Esophagus squamous epithelium (tissue), 5 donors: ENCODE measurements at places on chromosomes 16 and 17. TPM values are rescaled to one million over a fixed set of nuclear protein-coding genes. Genes with fewer than 3 reads are reported as not detected.

The TP53TG3B gene
- not detected for total RNA-seq

The CES5A gene
- total RNA-seq = not detected

The PDPK1 gene
- total RNA-seq = 28.2 TPM

GRCh38 chr17:70217571-70217970 is 48.2 kb downstream of the KCNJ2 start:
- no peak for DNase-seq

GRCh38 chr17:64608571-64608981 is 53.5 kb downstream of the SMURF2 start:
- no peak for DNase-seq

- no peak for DNase-seq
Observed at GRCh38 chr17:2563061-2563460, 30.4 kb upstream of the PAFAH1B1 start.

DNA sequence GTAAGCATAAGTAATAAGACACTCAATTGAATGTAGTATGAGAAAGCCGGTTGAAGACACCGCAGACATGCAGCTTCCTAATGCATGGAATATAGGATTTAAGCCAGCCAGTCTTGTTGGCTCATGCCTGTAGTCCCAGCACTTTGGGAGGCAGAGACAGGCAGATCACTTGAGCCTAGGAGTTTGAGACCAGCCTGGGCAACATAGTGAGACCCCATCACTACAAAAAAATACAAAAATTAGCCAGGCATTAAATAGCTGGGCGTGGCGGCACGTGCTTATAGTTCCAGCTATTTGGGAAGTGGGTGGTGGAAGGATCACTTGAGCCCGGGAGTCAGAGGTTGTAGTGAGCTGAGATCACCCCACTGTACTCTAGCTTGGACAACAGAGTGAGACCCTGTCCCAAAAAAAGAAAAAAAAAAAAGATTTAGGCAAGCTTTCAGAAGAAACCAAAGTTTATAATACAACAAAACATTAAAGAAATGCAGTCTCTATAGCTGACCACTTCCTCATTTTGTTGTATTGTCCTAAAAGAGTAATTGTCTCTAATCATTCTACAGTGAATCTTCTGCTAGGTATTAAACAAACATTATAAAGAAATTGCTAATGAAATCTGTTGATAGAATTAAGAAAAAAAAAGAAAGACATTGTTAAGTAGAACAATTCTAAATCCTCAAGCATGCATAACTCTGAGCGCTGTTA is 68.6 kb upstream of the KIFC3 start:
- DNase-seq = no peak
